Occipital lobe (tissue), 3 donors: ENCODE measurements at places on chromosomes 6 and 20. TPM values are rescaled to one million over a fixed set of nuclear protein-coding genes. Genes with fewer than 3 reads are reported as not detected.

Gene ELOVL4
- total RNA-seq = 45.1 TPM

Gene SLC52A3
- total RNA-seq = not detected

Gene SPTLC3
- 1.1 TPM for total RNA-seq

Gene SLC35D3
- not detected for total RNA-seq

Gene APOM
- total RNA-seq = not detected

Gene ISM1
- total RNA-seq = 1.6 TPM

Gene HLA-DMB
- total RNA-seq = 2.0 TPM

Gene FNDC1
- 1.1 TPM for total RNA-seq

Gene HACE1
- total RNA-seq = 48.7 TPM

Gene APCDD1L
- not detected for total RNA-seq

Gene BPIFB4
- not detected for total RNA-seq

DNA sequence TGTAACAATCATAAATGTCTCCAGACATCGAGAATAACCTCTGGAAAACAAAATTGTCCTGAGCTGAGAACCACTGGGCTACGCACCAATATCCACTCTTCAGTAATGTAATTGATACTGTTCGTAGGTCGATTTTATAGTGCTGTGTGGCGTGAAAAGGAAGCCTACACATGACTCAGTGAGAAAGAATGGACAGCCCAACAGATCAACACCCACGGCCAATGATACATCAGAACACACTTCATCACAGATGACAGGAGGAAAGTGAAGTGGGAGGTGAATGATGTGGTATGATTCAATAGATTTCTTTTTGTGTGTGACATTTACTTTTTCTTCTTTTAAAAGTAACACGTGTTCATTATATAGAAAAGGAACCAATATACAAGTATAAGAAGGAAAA lies 93.5 kb downstream of the RPS12 start:
- no peak for DNase-seq

DNA sequence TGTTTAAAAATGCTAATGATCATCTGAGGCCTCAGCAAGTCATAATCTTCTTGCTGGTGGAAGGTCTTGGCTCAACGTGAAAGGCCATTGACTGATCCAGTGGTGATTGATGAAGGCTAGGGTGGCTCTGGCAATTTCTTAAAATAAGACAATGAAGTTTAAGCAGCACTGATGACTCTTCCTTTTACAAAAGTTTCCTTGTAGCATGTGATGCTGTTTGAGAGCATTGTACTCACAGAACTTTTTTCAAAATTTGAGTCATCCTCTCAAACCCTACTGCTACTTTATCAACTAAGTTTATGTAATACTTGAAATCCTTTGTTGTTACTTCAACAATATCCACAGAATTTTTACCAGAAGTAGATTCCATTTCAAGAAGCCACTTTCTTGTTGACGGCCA lies 382.3 kb downstream of the ESR1 start:
- DNase-seq = no peak

GRCh38 chr20:9332791-9333479 lies 181.5 kb upstream of the LAMP5 start:
- DNase-seq = no peak

- DNase-seq = no peak
These were observed 80.0 kb upstream of the RPS6KA2 start for GRCh38 chr6:166707045-166707444.

- no peak for DNase-seq
These were observed 1009.4 kb upstream of the FLRT3 start for GRCh38 chr20:15346657-15347280.

DNA sequence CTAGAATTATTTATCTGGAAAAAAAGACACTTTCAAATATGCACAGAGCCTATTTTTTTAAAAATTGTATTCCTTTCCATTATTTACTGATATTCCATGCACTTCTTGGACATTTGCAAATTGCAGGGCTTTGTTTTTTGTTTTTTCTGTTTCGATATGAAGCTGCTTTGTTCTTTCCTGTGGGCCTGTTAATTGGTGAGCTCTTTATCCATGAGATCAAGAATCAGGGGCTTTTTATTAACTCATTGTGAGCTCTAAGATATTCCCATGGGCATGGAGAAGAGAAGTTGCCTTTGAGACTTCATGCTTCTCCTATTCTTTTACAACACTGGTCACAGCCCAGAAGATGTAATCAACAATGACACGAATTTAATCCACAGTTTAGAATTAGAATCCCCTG lies 145.1 kb downstream of the SAMD5 start:
- no peak for DNase-seq

- no peak for DNase-seq
These were observed 231.6 kb upstream of the MYLIP start for GRCh38 chr6:15897063-15897876.

DNA sequence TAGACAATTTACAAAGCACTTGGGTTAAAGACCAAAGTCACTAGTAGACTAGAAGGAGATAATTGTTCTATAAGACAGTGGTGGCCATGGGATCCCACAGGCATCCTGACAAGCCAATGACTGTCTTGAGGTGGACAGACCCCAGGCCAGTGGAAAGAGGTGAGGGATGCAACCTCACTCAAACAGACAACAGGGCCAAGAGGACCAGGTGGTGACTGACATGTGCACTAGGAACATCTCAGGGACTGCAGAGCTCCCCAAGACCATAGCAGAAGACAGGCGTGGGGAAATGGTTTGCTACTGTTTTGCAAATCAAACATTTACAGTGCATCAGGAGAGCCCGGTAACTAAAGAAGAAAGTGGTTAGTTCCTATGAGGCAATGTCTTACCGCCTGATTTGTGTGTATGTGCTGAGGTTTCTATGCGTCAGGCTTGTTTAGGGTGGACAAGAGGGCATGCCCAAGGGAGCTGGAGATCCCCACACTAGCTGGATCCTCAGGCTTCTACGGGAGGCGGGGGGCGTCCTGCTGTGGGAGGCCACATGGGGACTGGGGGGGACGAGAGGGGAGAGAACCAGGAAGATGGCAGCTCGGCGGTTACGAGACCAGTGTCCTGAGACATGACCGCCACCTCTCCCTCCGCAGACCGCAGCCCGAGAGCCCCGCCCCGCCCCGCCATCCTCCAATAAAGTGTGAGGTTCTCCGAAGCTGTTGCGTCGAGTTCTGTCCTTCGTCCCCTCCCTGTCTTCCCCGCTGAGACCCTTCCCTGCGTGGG lies 623 bp upstream of the MRPS26 start:
- DNase-seq = peak; percentile 89

DNA sequence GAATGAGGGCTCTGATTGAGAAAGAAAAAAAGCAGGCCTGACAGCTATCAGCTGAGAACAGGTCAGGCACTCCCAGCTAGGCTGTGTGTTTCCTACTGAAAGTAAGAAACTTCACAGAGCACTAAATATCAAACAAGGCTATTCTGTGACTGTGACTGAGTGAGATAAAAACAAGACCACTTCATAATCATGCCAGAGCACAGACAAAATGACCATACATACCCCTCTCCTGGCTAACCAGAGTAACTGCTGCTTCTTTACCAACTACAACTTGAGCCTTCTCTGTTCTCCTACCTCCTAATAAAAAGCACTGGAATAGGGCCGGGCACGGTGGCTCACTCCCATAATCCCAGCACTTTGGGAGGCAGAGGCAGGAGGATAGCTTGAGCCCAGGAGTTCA lies 6.8 kb upstream of the BTN1A1 start:
- no peak for DNase-seq

GRCh38 chr20:32338665-32339064 lies 19.5 kb upstream of the ASXL1 start:
- DNase-seq = no peak

DNA sequence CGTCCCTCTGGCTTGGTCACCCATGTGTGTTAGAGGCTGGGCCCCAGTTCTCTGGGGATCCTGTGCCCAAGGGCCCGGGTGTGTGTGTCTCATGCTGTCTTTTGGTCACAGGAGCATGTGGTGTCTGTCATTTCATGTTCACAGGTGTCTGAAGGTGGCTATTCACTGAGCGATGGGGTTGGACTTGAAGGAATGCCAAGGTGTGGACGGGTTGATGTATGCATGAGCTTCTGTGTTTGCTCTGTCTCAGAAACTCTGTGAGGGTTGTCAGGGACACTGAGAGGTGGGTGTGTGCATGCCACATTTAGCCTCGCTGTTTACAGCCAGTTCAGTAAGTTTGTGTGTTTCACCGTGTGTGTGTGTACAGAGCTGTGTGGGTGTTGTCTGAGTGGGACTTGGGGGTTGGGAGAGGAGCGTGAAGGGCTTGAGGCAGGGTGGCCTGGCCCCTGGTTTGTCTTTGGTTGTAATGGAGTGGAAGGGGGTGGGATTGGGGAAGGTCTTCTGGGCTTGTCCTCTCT lies 1.2 kb downstream of the DDR1 start:
- peak; percentile 56 for DNase-seq

- peak; percentile 50 for DNase-seq
These were observed 270.3 kb downstream of the TBC1D7 start for GRCh38 chr6:13058051-13058450.

- DNase-seq = peak; percentile 19
These were observed 182.5 kb downstream of the CDC5L start for GRCh38 chr6:44569931-44570385.

DNA sequence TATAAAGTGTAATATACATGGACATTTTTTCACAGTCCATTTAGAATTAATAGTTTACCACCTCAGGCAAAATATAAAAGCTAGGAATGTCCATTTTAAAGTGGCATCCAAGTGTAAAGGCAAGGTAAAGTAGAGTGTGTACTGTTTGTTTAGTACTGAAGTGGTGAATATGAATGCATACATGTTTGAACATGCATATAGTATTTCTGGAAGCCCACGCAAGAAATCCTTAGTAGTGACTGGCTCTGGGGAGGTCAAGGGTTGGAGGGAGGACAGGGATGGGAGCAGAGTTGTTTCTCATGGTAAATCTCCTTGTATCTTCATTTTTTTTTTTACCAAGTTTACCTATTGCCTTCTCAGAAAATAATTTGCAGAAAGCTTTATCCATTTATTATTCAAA lies 129.2 kb downstream of the UNC5CL start:
- DNase-seq = no peak

DNA sequence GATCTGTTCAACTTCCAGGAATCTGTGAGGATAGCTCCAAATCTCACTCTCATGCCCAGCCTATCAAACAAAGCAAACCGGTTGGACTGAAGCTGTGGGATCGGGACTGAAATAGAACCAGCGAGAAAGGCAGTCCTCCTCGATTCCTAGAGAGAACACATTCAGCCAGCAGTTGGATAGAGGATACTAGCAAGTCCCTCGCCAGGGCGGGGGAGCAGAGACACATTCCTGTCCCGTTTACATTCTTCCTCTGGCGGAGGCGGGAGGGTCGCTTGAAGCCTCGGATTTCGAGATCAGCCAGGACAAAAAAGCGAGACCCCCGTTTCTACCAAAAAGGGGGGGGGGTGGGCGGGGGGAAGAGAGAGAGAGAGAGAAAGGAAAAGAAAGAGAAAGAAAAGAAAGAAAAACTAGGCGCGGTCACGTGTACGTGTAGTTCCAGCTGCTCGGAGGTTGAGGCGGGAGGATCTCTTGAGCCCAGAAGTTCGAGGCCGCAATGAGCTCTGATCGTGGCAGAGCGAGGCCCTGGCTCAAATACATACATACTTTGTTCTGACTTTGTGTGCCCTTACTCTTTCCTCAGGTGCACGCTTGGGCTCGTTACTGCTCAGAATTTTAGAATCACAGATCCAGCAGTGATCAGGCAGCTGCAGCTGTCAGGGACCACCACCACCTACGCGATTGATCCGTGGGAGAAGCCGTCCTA lies 19.5 kb downstream of the ZNF311 start:
- peak; percentile 74 for DNase-seq

DNA sequence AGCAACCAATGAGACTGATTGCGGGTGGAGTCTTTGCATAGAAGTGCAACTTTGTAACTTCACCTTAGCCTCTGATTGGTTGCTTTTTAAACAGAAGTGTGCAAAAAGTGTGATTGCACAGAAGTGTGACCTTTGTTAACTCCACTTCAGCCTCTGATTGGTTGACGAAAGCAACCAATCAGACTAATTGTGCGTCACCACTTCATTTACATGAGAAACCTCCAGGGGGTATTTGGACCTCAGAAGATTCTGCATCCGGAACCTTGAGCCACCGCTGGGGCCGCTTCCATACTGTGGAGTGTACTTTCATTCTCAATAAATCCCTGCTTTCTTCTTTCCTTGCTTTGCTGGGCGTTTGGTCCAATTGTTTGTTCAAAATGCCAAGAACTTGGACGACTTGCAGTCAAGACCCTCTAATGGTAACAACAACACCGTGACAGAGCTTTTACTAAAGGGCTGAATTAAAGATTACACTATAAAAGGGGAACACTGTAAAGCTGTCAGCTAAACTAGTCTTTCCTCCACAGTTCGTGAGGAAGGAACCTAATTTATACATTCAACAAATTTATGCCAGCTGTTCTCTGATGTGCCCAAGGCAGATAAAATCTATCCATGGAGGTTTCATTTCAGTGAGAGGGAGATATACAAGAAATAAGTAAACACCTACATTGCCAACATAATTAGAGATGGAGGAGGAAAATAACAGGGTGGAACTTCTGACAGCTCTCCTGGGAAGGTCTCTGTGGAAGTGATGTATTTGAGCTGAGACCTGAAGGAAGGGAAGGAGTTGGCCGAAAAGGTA lies 1.4 kb upstream of the HECA start:
- DNase-seq = no peak

GRCh38 chr20:7426890-7427496 lies 513.3 kb downstream of the HAO1 start:
- DNase-seq = no peak

- DNase-seq = no peak
These were observed 34.4 kb downstream of the TENT5A start for GRCh38 chr6:81718126-81718525.

- DNase-seq = no peak
These were observed 58.8 kb downstream of the SAMD5 start for GRCh38 chr6:147567141-147567805.

DNA sequence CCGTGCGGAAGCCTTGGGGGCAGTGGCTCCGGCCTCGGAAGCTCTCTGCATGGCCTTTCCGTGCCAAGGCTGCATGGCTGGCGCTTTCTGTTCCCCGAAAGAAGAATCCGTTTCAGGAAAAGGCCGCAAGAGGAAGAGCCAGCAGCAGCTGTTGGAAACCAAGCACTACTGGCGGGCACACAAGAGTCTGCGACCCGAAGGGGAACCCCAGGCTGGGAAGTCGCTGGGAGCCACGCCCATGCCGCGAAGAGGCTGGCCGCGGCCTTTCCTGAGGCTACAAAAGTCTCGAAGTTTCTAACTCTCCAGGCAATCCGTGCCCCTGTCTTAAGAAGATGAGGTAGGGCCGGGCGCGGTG lies at the start of gene CGAS:
Gene CGAS (minus strand): TSS at position 191 of the 355 bp plus-strand sequence. CDS start 116 bp downstream, at position 75.
- DNase-seq = no peak

DNA sequence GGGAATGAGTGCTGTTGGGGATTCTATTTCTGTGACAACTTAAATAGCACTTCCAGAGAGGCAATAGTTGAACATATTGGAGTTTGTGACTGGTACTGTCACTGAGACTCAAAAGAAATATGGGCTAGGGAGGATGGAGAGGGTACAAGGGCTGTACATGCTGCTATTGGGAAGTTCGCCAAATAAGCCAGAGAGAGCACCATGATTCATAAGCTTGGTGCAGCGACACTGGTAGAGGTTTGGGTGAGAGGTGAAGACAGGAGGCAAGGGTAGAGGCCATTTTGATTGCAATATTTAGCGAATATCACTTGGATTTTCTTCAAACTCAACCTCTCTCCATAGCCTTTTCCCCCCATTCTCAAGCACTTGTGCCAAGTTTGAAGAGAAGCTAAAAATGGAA lies 214.3 kb downstream of the OGFRL1 start:
- DNase-seq = no peak

- DNase-seq = no peak
These were observed 80.5 kb upstream of the AGPAT4 start for GRCh38 chr6:161354276-161354840.

GRCh38 chr6:56278171-56278591 lies 30.8 kb upstream of the COL21A1 start:
- DNase-seq = no peak

GRCh38 chr6:26156850-26157250 lies 69.6 kb downstream of the HFE start:
- no peak for DNase-seq

GRCh38 chr6:43927532-43928210 lies 157.7 kb downstream of the VEGFA start:
- DNase-seq = no peak
